Astrocyte of the spinal cord (primary cell): ENCODE measurements at places on chromosomes 3 and 15.

GRCh38 chr15:62208367-62208766, 43.3 kb upstream of the C2CD4B start:
- no peak for DNase-seq

GRCh38 chr3:3798631-3799113, 559 bp upstream of the LRRN1 start:
- no peak for DNase-seq

DNA sequence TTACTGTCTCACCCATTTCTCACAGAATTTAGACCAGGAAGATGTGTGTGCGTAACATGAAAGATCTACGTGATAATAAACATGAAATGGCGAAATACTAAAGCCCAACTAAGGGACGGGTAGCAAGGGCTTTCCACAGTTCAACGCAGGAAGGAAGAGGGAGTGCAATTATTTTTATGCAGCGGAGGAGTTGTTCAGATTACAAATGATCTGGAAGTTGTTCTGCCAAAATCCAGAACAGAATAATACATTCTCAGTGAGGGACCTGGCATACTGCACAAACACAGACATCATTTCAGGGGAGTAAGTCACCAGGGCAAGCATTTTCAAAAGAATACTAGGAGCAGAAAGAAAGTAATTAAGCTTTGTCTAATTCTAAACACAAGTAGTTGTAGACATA, 133.6 kb upstream of the RAP2B start:
- DNase-seq: peak; percentile 27

DNA sequence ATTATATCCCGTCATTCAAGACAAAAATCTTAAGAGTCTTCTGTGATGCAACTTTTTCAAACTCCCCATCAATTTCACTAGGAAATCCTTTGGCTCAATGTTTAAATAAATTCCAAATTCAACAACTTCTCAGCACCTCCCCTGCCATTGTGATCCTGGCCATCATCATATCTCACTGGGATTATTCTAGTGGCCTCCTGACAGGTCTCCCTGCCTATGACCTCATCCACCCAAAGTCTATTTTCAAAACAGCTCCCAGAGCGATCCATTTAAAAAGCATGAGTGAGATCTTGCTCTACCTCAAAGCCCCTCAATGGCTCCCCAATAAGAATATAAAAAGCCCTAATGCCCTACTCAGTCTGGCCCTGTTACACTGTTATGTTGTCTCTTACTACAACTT, 293.2 kb downstream of the FOXP1 start:
- no peak for DNase-seq

DNA sequence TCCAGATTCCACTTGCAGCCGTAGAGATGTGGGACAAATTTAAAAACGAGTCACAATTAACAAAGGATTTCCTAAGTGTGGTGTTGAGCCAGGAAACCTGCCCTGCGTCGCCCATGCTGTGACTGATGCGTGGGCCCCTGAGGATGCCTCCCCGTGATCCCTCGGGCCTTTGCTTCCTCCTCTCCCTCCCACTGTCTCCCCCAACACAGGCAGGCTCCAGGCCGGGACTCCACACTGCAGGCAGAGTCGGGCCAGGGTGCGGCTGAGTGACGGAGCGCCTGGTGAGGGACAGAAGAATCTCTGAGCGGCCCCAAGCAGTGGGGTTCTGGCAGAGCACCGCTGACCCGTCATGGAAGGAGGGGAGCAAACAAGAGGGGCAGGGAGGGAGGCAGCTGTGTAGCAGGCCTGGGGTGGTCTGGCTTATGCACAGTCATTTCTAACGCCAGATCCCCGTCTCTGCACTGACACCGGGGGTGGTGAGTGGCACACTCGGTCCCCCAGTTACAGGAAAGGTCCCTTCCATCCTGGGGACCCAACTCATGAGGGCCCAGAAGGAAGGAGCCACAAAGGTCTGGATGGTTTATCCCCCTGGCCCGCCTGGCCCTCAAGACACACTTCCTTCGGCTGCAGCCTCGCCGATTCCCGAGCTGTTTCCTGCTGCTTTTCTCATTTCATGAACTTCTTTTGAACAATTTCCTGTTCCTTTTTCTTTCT, 91.0 kb downstream of the XXYLT1 start:
- no peak for DNase-seq

- DNase-seq: no peak
Observed at GRCh38 chr15:69271217-69271616, 27.5 kb upstream of the PAQR5 start.

DNA sequence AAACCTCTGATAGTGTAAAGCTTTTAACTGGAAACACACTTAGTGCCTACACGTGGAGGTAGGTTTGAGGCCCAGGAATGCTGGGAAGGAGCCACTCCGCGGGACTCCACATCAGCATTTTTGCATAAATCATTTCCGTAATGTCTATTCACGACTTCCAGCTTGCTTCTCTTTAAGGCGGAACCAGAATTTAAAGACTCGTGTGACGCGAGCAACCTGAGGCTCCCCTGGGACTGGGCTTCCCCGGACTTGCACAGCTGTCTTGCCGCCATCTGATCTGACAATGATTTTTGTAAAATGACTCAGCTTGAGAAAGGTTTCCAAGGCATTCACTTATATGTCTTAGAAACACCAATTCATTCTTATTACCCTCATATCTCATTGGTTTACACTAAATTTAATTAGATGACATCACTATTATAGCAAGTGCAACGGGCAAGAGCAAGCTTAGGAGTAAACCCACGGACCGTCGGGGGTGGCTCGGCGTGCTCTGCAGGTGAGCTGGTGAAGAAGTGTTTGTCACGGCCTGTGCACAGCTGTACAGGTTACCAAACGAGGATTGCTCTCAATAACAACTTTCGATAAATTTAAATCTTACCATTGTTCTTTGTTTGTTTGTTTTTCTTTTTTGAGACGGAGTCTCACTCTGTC, 95.2 kb downstream of the CHSY1 start:
- peak; percentile 66 for DNase-seq

- DNase-seq: no peak
Observed at GRCh38 chr15:81418891-81419290, 44.9 kb upstream of the TMC3 start.

GRCh38 chr3:173380681-173381080, 16.9 kb upstream of the NLGN1 start:
- no peak for DNase-seq

- DNase-seq: no peak
Observed at GRCh38 chr3:149023951-149024350, 32.6 kb downstream of the GYG1 start.

DNA sequence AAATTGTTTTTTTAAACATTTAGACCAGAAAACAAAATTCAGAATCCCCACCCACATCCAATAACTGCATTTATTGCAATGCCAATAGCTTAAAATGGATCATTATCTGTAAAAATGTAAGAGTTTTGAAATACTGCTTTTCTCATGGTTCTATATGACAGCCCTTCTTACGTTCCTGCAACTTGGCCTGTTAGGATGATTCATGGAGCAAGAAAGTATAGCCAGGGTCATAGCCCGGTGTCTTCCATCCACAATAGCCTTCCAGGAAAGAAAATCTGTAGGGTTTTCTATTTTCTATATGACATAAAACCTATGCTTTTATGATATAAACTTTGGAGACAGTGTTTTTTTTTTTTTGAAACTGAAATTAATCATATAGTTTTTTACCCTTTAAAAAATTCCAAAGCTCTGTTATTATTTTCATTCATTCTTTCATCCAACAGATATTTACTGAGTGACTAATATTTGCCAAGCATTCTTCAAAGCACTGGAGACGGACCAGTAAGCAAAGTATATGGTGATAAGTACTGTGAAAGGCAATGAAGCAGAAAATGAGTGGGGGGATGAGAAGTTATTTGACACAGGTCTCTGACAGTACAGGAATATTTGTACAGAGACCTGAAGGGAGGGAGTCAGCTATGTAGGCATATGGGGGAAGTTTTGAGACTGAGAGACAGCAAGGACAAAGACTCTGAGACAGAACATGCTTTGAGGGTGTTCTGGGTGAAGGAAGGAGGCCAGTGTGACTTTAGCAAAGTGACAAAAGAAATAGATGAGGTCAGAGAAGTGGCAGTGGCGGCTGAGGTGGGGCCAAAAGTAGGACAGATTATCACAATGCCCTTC, 29.0 kb upstream of the SLC2A2 start:
- DNase-seq: peak; percentile 68

DNA sequence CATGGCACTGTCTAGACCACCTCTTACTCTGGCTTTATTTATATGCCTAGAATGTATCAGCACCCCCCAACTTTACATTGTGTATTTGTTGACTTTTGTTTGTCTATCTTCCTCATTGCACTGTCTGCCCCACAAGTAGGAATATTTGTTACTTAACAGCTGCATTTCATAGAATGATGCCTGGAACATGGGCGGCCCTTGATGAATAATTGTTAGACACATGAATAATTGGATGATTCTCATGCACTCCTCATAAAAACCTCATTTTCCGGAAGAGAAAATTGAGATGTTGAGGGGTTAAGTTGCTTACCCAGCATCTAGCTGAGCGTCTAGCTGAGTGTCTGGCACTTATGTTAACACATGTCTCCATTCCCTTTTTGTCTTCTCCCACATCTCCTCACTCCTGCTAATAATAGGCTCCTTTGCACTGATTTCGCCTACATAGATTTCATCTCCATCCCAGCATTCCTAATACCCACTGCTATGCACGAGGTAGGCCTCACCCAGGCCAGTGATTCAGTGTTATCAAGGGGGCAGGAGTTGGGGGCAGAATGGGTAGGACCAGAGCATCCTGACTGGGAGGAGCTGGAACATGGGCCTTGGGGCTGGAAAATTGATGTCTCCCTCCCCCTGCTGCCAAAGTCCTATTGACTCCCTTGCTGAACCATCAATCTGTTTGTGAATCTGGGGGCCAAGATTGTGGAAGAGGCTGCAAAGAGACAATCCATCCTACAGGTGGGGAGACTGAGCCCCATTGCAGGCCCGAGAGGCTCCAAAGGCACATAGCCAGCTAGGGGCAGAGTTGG, 7.8 kb upstream of the WNT7A start:
- DNase-seq: no peak

DNA sequence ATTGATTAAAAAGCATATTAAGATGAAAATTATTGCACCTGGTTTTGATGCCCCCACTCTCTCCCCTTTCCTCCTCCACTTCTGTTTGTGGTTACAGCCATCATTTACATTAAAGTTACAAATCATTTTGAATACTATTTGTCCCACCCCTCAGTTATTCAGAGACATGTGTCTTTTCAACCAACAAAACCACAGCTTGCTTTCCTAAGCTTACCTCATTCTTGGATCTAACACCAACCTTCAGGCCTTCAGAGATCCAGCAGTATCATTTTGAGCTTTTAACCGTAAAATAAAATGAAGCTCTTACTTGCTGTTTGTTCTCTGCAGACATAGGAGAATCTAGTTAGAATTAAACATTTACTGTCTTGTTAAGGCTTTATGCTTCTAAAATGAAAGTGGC, 4.7 kb downstream of the PXYLP1 start:
- no peak for DNase-seq

DNA sequence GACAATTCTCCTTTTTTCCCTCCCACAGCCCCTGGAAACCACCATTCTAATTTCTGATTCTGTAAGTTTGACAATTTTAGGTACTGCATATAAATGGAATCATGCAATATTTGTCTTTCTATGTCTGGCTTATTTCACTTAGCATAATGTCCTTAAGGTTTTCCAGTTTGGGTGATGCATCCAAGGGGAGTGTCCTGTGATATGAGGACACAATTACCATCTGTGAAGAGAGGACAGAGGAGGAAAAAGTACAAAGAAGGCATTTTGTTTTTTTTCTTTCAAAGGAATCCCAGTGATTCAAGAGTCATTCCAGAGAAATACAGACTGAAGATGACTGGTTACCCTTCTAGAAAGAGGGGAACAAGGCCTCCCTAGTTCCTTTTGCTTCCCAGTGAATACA, 514.7 kb upstream of the TGFBR2 start:
- no peak for DNase-seq

DNA sequence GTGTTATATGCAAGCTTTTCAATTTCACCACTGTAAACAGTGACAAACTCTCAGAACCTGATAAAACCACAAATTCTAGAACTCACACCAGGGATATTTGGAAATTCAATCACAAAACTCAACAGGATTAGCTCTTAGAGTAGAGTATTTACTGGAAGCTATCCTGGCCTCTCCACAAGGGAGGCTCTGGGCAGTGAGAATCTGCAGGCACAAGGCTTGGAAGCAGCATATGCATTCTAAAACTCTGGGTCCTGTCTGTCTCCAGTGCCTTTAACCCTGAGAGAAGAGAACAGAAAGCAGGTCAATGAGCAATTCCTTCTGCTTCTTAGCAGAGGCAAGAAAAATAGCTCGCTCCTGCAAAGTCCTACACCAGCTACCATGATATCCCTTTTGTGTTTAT, 23.4 kb downstream of the PLSCR4 start:
- DNase-seq: no peak

DNA sequence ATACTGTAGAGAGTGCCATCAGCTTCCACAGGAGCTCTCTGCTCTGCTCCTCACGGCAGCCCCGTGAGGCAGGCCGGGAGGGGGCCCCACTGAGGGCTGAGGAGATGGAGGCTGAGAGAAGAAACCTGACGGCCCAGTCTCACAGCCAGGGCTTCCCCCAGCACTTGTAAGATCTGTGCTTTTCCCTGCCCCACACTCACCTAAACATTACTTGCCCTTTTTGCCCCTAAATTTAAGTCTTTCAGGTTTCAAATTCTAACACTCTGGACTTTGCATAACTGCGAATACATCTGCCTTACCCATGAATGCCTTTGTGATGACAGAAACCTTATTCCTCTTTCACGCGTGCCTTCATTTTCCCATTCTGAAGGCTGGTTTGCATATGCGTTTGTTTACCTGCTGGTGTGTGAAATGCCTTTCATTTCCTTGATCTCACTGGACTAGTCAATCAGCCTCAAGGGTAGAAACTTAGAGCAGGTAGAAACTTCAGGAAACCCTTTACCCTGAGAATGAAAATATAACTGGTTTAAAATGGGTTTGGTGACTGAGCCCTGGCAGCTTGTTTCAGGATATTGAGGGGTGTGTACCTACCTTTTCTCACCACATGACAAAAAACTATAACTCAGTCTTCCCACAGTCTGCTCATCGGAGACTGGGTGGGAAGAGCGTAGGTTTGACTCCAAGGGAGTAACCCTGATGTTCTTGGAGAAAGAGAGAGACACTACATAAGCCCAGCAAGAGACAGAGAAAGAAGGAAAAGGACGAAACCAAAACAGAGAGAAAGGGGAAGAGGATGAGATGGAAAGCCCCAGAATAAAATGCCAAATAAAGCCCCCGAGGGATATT, 20.1 kb downstream of the SLC12A8 start:
- DNase-seq: no peak

DNA sequence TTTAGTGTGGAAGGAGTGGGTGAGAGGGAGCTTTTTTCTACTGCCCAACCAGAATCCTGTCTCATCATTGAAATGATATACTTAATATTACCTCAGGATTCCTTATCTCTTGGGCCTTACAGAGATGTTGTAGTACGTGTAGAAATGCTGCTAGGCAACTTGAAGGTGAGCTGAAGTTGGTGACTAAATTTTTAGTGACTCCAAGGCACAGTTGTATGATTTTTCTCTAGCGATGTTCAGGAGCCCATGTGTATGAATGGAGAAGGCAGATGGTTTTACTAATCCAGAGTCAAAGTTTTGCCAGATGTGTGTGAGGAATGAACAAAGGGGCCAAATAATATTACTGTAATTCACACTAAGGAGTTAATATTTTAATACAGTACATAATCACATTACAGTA, 42.8 kb upstream of the TEX9 start:
- no peak for DNase-seq
